ENCODE measurements at places on chromosomes 5 and 9.
A peak's percentile ranks its signal among the peaks of the same experiment; 100 is the strongest.

DNA sequence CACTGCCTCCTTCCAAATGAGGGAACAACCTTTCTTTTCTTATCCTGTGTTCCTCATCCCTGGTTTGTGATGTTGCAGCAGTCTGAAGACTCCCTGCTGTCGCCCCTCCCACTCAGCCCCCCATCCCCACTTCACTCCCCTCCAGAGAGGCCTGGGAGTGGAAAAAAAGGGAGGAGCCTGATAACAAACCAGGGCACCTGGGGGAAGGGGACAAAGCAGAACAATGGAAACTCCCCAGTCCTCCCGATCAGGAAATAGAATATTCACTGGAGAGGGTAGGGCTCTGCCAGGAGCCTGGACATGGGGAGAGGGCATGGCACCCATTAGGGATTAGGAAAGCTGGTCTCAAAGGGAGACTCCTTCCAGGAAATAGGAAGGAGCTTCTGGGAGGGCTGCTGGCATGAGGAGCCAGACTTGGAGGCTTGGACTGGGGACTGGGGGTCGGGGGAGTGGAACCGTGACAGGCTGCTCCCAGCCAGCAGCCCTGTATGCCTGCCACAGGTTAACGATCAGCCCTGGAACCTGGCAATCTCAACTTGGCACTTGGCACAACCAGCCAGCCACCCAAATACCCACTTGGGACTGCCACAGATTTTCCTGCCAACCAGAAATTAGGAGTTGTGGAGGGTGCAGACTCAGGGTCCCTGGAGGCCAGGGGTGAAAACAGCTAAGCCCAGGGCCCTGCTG is 20.0 kb downstream of the PCDH1 start:
- no peak for DNase-seq

DNA sequence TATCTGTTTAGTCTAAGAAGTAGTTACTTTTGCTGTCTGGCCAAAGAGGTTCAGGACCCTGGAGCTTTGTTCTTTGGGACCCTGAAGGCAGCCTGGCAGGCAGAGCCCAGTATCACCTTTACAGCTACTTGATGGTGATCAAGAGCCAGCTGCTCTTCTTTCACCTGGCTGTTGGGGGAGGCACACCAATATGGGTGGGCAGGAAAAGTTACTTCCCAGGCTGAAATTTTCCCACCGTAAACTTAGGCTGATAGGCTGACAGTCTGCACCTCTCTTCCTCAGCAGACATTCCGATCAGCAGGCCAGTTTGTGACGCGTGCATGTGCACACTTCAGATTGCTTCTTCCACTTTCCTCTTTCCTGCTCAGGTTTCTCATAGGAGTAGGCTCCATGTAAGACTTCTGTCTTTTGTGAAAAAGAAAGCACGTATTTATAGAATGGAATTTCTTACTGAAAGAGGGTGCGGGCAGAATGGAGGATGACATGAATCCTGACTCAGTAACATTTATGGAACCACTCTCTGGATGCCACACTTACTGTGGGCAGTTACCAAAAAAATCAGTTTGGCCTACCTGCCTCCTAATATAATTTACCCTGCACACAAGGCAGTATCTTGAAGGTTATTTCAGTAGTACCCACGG is 223.9 kb upstream of the DMRT1 start:
- DNase-seq = no peak

DNA sequence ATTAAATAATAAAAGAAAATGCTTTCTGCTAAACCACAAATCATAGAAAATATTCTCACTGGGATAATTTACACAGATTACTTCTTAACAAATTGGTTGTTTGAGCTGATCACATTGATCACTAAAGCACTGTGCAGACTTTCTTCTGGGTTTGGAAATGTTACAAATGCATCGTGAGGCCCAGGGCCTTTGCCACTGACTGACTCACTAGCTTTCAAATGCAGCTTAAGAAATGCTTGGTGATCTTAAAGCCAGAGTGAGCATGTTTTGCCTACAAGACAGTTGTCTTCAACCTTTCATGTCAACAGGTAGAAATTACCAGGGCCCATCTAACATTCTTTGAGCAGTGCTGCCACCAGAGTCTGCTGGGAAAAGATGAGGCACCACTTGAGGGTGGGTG is 252.3 kb upstream of the ADRA1B start:
- no peak for DNase-seq

- DNase-seq = peak; percentile 64
Observed at GRCh38 chr9:14535161-14535955, 157.9 kb downstream of the ZDHHC21 start.

DNA sequence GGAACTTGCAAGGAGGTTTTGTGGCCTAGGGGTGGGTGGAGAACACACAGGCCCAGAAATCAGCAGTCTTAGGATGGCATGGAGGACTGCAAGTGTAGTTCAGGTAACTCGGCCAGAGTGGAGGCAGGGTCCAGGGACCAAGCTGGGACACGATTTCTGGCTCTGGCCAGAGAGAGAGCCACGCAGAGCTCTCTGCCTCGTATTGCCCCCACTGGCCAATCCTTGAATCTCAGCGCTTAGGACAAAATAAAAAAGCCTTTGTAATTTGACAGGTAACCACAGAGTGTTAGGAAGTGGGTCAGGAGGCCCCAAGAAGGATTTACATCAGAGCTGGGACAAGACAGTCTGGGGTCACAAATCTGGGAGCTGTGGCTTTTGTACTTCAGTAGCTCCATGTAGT is 11.7 kb downstream of the MAP3K1 start:
- DNase-seq = no peak

- DNase-seq = no peak
Observed at GRCh38 chr9:87255431-87256155, 242.1 kb upstream of the DAPK1 start.

GRCh38 chr9:96423985-96424336 is 5.8 kb upstream of the ZNF367 start:
- no peak for DNase-seq

GRCh38 chr5:118377420-118377819 is 610.9 kb downstream of the DTWD2 start:
- no peak for DNase-seq

- DNase-seq = no peak
Observed at GRCh38 chr9:91258451-91258850, 103.3 kb downstream of the AUH start.

DNA sequence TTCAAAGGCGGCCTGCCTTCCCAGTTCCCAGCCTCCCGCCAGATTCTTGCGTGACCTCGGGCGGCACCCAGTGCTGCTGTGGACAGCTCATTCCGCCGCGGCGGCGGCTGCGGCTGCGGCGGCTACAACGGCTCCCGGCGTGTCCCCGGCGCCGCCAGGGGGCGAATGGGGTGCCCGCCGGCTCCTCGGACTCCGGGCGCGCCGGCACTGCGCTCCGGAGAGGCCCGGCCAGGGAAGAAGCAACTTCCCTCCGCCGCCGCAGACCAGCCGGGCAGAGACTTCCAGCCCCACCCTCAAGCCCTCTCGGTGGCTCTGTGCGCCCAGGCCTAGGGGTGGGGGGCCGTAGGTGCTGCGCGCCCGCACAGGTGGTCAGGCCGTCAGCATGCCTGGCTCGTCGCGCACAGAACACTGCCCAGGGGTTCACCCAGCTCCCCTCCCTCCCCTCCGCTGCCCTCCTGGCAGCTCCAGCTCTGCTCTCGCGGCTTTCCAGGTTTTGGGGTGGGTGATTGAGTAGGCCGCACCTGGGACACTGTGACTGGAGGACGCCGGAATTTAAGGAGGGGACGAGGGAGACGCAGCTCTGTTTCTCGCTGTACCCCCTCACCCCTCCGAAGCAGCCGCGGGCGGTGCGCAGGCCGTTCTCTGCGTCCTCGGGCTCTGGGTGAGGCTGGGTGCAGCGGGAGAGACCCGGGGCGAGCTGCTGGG is 20.2 kb downstream of the IGIP start:
- no peak for DNase-seq

DNA sequence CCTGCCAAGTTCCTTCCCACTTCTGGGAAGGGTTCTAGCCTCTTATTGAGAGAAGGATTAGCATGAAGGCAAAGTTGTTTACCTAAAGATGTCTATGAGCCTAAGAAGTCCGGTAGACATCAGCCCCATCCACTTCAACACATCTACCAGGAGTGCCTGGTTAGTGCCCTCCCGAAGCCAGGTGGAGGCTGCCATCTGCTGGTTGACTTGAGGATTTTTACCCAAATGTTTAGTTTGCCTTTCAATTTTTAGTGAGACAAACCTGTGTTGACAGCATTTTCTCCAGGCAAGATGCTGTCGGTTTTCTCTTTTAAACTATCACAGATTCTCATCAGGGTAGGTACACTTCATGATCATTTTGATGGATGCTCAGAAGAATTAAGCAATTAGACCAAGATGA is 83.6 kb upstream of the TNFSF8 start:
- DNase-seq = peak; percentile 41

- DNase-seq = no peak
Observed at GRCh38 chr5:139078345-139078744, 119.8 kb downstream of the SIL1 start.

DNA sequence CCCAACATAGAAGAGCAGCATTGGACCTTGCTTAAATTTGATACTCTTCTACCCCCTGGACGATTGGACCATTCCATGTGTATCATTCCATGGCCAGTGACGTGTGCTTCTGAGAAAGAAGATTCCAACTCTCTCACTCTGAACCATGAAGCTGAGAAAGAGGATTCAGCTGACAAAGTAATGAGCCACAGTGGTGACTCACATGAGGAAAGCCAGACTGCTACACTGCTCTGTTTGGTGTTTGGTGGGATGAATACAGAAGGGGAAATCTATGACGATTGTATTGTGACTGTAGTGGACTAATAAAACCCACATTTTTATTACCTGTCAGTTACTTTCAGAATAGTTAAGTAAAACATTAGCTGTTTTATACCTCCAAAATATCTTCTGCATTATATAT is 7.5 kb downstream of the HSPA5 start:
- DNase-seq = no peak

GRCh38 chr5:107257885-107258520 is 412.7 kb downstream of the EFNA5 start:
- no peak for DNase-seq

DNA sequence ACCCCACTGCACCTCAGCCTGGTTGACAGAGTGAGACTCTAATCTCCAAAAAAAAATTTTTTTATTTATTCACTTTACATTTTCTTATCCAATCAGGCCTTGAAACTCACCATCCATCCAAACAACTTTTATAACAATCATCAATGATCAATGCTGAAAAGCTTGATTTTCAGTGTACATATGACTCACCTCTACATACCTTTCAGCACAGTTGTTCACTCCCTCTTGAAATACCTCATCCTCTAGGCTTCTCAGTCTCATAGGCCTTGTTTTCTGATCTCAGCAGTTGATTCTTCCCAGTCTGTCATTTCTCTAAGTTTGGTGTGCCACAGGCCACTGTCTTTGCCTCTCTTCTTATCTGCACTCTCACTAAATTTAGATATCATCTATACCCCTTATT is 36.2 kb downstream of the GRIN3A start:
- DNase-seq = no peak

- no peak for DNase-seq
Observed at GRCh38 chr5:152329207-152329606, 75.9 kb downstream of the NMUR2 start.

- DNase-seq = no peak
Observed at GRCh38 chr5:16709691-16710433, 93.1 kb upstream of the RETREG1 start.

GRCh38 chr9:127283917-127284497 is 19.4 kb downstream of the GARNL3 start:
- no peak for DNase-seq

DNA sequence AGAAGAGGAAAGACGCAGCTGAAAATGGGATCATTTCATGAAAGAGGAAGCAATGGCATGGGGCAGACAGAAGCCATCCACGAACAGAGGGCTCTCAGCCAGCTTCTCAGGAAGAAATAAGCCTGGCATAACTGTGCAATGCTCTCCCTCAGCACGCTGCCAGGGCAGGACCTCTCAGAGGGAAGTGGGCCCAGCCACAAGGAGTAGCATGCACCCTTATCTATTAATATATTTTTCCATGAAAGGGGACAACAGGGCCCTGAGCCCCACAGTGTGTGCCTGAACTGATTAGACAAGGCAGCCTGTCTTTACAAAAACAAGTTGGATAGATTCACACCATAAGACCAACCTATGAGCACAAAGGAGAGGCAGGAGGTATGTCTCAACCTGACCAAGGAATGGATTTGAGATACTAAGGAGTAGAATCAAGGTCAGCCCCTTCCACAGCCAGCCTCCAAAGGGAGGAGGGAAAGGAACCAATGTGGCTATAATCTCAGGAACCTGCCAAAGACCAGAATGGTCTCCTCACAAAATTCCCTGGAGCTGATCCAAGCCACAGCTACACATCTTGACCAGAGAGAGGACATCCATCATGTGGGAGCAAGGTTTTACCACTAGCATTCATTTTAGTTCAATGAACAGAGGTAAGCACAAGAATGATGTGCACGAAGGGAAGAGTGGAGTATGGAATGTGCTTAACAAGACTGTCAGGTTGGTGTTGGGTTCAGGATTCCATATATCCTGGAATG is 154.8 kb downstream of the SIL1 start:
- DNase-seq = no peak

GRCh38 chr5:61910771-61911170 is 395.2 kb upstream of the KIF2A start:
- DNase-seq = no peak

- no peak for DNase-seq
Observed at GRCh38 chr5:53416144-53416738, 64.2 kb upstream of the FST start.

GRCh38 chr9:113319054-113319453 is 15.9 kb upstream of the RNF183 start:
- DNase-seq = no peak

GRCh38 chr5:64678374-64678773 is 11.9 kb upstream of the SHISAL2B start:
- DNase-seq = no peak

DNA sequence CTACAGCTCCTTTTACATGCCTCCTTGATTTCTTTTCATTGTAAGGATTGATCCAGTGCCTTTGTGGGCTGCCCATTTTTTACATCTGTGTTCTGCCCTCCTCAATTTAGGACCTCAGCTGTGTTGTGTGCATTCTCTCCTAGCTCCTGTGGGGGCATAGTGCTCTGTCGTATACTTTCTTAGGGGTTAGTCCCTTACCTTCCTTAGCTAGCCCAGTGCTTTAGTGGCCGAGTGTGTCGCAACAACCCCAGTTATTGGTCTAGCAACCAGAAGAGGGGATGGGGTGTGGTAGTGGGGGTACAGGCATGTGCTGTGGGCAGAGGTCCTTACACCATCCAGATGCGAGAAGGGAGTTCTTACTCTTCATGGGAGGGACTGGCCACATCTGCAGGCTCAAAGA is 12.1 kb downstream of the MTRR start:
- DNase-seq = no peak

- DNase-seq = no peak
Observed at GRCh38 chr9:32258482-32258881, 126.0 kb upstream of the ACO1 start.

- DNase-seq = no peak
Observed at GRCh38 chr5:172776235-172776594, 5.2 kb upstream of the DUSP1 start.

DNA sequence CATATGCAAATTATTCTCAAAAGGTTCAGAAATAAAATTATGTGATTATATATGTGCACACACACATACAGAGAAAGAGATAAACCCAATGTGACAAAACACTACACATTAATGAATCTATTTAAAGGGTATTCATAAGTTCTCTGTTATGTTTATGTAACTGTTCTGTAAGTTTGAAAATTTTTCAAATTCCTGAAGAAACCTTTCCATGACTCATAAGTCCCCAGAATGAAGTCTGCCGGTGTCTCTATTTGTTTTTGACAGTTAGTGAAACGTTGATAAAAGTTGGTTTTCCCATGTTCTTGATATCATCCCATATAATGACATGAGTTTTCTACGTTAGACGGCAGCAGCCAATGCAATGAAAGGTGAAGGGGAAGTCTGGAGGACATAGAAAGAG is 199.5 kb upstream of the PUM3 start:
- no peak for DNase-seq
